ENCODE measurements at places on chromosomes 1 and 21. TPM values are rescaled to one million over a fixed set of nuclear protein-coding genes. Genes with fewer than 3 reads are reported as not detected.
A peak's percentile ranks its signal among the peaks of the same experiment; 100 is the strongest.

DNA sequence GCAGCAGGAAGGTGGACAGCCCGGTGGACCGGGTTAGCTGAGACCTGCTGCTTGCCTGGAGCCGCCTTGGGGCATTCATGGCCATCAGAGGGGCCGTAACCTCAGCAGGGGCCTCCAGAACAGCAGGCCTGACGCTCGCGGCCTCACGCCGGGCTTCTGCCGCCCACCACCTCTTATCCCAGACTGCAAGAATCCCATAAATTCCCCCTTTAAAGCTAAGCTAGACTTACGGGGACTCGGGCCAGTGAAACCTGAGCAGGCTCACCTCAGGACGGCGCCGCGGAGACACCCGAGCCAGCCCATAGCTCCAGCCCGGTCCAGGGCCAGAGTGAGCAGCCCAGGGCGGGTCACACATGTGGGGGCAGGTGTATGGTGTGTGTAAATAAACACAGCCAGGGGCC is 132.3 kb downstream of the GLIS1 start:
- no peak overlapping the region for H3K27ac ChIP-seq
- DNase-seq: no peak
- H3K27me3 ChIP-seq: peaks cover 9% of the 10 kb centered on the region
- no peaks in the 10 kb centered on the region for H3K4me1 ChIP-seq
- no peak overlapping the region for H3K4me3 ChIP-seq
- no peaks in the 10 kb centered on the region for H3K36me3 ChIP-seq

GRCh38 chr1:203065986-203066385 is 19.8 kb downstream of the MYOG start:
- peaks cover 43% of the 10 kb centered on the region for H3K27me3 ChIP-seq
- H3K27ac ChIP-seq: no peak overlapping the region
- no peak for DNase-seq
- no peaks in the 10 kb centered on the region for H3K4me1 ChIP-seq
- H3K36me3 ChIP-seq: no peaks in the 10 kb centered on the region
- H3K4me3 ChIP-seq: no peak overlapping the region

DNA sequence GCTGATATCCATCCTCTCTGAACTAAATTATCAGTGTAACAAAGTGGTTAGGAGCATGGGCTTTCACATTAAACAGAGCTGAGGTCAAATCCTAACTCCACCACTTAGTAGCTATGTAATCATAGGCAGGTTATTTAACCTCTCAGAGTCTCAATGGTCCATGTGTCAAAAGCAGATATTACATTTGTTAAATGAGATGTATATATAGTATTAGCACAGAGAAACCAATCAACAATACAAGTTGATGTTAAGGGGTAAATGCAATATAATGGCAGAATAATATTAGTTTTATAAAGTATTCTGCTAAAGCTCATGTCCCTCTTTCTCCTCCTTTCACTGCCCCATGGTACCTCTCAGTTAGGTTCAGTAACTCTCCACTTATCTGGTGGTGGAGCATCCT is 27.2 kb downstream of the DBT start:
- H3K36me3 ChIP-seq: peaks cover 42% of the 10 kb centered on the region
- no peaks in the 10 kb centered on the region for H3K27me3 ChIP-seq

GRCh38 chr21:34992736-34993398 is 56.2 kb downstream of the RUNX1 start:
- H3K27ac ChIP-seq: peak overlapping the region; percentile 19
- no peak overlapping the region for H3K4me3 ChIP-seq
- peaks cover 72% of the 10 kb centered on the region for H3K4me1 ChIP-seq
- DNase-seq: no peak

DNA sequence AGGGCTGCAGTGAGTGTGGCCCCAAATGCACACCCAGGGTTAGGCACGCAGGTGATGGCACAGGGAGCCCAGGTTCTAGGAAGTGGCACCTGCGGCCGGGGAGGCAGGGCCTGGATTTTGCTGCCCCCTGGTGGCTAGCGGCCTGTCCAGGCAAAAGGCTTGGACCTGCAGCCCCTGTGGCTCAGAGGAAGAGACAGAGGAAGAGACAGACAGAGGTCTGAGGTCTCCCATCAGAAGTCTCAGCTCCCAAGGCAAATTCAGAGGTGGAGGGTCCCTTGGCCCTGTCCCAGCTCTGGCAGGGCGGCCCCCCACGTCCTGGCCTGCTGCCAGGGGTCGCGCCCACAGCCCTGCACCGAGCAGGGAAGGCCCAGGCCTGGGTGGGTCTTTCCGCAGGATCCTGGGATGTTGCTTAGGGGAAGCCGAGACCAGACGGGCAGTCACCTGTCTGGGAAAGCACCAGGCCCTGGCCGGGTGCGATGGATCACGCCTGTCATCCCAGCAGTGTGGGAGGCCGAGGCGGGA is 8.0 kb upstream of the TNFRSF14 start:
- peaks cover 50% of the 10 kb centered on the region for H3K4me1 ChIP-seq
- no peaks in the 10 kb centered on the region for H3K36me3 ChIP-seq
- peak overlapping the region; percentile 73 for H3K27ac ChIP-seq
- DNase-seq: peak; percentile 90
- no peak overlapping the region for H3K4me3 ChIP-seq

DNA sequence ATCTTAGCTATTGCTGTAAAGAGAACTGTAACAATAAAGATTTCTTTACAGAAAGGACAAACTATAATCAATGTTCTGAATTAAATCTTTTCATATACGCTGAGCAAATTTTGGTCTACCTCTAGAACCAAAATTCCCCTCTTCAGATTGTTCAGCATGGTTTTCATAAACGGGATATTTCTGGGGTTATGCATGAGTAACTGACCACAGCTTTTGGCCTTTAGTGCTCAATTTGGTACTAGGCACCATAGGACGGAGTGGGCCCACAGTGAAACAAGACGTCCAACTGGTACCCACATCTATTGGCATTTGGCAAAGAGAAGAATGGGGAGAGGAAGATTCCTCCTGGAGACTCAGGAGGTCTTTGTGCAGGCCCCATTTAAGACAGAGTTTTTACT is 184.5 kb downstream of the TGFBR3 start:
- H3K27ac ChIP-seq: no peak overlapping the region
- no peaks in the 10 kb centered on the region for H3K27me3 ChIP-seq
- H3K36me3 ChIP-seq: peaks cover 26% of the 10 kb centered on the region
- H3K4me1 ChIP-seq: peaks cover 25% of the 10 kb centered on the region

DNA sequence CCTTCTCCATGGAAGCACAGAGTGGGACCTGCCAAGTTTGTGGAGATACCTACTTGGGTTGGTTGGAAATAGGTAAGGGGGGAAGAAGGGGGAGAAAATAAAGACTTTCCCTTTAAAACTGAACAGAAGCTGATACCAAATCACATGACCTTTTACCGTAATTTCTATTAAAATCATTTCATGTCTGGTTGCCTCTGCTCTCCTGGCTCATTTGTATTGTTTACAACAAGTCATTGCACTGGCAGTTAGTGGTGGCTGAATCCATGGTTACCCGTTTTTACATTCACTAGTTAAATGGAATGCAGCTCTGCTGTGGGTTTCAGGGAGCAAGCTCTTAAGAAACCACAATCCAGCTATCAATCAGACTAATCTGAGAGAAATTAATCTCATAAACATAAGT is 353.7 kb upstream of the ESRRG start:
- DNase-seq: no peak
- H3K36me3 ChIP-seq: no peaks in the 10 kb centered on the region
- no peaks in the 10 kb centered on the region for H3K27me3 ChIP-seq
- no peak overlapping the region for H3K27ac ChIP-seq

DNA sequence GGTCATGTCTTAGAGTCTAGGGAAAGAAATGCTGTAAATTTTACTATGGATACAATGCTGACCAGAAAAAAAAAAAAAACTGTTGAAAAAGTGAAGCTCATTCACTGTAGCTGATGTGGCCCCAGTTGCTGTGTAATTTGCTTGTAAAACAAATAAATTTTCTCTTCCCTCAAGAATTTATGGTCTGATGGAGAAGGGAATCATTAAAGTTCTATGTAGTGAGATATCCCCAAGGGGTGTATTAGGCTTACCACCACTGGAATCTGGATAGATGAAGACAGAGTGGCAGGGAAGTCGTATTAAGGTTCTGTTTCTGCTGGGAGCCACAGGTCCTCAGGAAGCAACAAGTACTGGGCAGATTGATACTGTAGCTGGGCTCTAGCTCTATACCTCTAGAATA is 860.0 kb downstream of the LTN1 start:
- H3K27ac ChIP-seq: no peak overlapping the region
- no peak for DNase-seq
- H3K36me3 ChIP-seq: no peaks in the 10 kb centered on the region
- H3K4me3 ChIP-seq: no peak overlapping the region
- no peaks in the 10 kb centered on the region for H3K27me3 ChIP-seq

DNA sequence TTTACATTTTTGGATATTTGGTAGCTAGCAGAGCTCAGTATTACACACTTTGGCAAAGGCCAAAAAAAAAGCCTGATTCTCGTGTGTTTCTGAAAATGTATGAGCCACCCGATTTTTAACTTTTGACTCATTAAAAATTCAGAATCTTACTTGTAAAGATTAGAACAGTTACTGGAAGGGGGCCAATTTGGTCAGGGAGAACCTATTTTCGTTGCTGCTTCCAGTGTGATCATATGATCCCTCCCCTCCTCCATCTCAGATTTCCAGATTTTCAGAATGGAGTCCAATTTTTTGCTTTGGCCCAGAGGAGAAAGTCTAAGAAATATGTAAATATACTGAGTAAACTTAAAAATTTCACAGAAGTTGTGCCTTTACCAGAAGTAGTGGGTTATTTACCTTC is 3.2 kb upstream of the OR2AK2 start:
- no peak for DNase-seq
- H3K4me3 ChIP-seq: no peak overlapping the region
- no peaks in the 10 kb centered on the region for H3K4me1 ChIP-seq
- H3K36me3 ChIP-seq: no peaks in the 10 kb centered on the region
- H3K27ac ChIP-seq: no peak overlapping the region
- no peaks in the 10 kb centered on the region for H3K27me3 ChIP-seq

GRCh38 chr1:54287801-54288211 is 87.8 kb downstream of the MRPL37 start:
- H3K4me1 ChIP-seq: peaks cover 65% of the 10 kb centered on the region
- H3K36me3 ChIP-seq: no peaks in the 10 kb centered on the region
- DNase-seq: no peak
- H3K27ac ChIP-seq: peak overlapping the region; percentile 48

DNA sequence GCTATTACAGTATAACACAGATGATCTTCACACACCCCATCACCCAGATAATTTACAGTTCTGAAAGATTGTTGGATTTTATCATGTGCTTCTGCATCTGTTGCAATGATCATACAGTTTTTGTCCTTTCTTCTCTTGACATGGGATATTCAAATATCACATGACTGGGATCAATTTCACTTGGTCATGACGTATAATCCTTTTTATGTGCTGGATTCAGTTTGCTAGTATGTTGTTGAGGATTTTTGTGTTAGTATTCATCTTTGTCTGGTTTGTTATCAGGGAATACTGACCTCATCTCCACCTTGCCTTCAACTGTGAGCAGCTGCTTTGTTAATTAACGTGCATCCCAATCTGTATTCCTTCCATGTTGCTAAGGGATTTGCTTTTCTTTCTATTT is 44.7 kb upstream of the DISC1 start:
- H3K4me3 ChIP-seq: no peak overlapping the region
- no peaks in the 10 kb centered on the region for H3K27me3 ChIP-seq
- no peaks in the 10 kb centered on the region for H3K4me1 ChIP-seq
- no peak overlapping the region for H3K27ac ChIP-seq
- H3K36me3 ChIP-seq: no peaks in the 10 kb centered on the region

DNA sequence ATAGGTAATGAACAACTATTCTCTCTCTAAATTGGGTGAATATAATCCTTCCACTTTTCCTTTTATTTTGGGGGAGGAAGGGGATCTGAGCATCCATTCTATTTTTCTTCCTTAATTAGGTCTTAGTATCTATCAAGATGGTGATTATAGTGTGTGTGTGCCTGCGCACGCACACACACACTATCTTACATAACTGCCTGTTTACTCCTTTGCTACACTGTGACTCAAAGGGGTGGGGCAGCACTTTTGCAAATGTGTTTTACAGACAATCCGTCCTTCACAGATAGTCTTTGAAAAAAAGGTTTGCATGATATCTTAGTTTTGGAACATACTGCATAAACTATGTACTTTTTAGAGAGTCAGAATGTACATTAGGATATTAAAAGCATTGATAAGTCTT is 191.5 kb downstream of the SDCCAG8 start:
- no peak overlapping the region for H3K4me3 ChIP-seq
- no peaks in the 10 kb centered on the region for H3K36me3 ChIP-seq
- peak overlapping the region; percentile 32 for H3K27ac ChIP-seq
- peak; percentile 67 for DNase-seq
- H3K4me1 ChIP-seq: peaks cover 33% of the 10 kb centered on the region

DNA sequence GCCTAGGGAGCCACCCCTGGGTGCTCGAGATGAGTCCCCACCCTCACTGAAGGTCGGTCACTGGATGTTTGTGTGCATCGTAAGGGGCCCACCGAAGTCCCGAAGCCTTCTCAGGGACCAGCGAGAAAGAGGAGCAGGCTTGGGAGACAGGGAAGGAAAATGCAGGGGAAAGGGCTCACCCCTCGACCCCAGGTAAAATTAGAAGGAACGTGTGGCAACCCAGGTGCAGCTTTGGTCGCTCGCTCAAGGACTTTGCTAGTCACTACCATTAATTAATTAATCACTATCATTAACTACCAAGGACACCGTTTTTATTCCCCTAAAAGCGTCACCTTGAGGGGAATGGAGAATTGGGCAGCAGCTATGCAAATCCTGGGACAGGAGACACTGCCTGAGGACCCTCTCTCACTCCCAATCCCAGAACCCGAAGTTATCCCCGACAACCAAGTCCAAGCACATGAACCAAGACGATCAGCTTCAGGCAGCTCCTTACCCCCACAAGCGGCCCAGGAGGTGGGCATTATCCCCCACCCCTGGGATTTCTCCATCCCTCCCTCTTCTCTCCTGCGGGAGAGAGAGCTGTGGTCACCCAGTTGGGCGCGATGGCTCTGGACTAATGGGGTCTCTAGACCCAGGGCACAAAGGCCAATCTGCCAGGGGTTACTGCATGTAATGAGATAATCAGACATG is 4.2 kb upstream of the SIM2 start:
- no peaks in the 10 kb centered on the region for H3K4me1 ChIP-seq
- no peak for DNase-seq
- H3K36me3 ChIP-seq: no peaks in the 10 kb centered on the region
- H3K27me3 ChIP-seq: peaks cover 86% of the 10 kb centered on the region
- no peak overlapping the region for H3K27ac ChIP-seq

The DLGAP3 gene
- total RNA-seq: 0.07 TPM

DNA sequence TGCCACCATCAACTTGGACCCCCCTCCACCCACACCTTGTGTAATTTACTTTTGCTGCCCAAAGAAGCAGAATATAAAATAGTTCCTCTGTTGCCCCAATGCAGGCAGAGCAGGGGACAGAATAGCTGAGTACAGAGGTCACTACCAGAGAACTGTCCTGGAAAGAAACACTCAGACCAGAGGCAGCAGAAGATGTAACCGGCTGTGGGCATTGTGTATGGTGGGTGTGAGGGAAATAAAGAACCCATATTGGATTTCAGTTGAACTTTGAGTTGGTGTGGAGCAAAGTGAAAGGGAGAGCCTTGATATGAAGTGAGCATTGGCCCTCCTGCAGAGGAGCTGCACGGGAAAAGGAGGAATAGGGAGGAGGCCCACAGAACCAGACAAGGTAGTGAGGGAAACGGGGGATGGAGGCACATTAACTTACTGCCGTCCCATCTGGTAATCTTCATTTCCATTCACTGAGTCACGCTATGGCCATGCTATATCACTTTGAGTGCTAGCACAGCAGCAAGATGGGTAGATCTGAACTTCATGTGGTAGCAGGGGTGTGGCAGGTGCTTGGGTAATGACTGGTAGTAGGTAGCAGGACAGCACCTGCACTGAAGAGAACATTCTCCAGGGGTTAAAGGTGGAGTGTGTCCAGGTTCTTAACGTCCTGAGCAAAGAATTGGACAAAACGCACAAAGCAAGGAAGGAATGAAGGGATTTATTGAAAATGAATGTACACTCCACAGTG is 56.3 kb upstream of the FBXO28 start:
- H3K27ac ChIP-seq: no peak overlapping the region
- DNase-seq: no peak
- no peaks in the 10 kb centered on the region for H3K36me3 ChIP-seq

Measured in K562 (cell line).